ENCODE measurements at places on chromosomes 4 and X.

DNA sequence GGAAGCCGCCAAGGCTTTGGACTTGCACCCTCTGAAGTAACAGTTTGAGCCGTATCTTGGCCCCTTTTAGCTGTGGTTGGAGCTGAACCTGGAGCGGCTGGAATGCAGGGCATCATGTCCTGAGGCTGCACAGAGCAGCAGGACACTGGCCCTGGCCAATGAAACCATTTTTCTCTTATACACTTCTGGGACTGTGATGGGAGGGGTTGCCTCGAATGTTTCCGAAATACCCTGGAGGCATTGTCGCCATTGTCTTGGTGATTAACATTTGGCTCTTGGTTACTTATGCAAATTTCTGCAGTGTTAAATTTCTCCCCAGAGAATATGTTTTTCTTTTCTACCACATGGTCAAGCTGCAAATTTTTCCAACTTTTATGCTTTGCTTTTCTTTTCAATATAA is 137.2 kb downstream of the MAGEC1 start:
- DNase-seq = no peak

GRCh38 chr4:53614591-53614990 is 23.3 kb upstream of the LNX1 start:
- DNase-seq = no peak

DNA sequence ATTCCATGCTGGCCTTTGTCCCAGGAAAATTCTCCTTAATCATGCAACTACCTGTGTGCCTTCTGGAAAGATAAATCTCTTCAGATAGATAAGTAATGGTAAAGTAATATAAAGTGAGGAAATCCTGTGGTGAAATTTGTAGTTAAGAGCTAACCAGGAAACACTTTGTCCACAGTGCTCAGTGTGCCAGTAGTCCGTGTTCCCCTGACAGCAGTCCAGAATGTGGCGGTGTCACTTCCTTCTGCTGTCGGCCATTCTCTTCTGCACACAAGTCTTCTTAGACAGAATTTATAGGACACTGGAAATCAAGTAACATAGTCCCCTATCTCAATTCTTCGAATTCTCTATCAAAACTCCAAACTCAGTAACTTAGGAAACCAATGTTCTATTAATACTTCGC is 5.7 kb upstream of the CXXC4 start:
- DNase-seq = no peak

DNA sequence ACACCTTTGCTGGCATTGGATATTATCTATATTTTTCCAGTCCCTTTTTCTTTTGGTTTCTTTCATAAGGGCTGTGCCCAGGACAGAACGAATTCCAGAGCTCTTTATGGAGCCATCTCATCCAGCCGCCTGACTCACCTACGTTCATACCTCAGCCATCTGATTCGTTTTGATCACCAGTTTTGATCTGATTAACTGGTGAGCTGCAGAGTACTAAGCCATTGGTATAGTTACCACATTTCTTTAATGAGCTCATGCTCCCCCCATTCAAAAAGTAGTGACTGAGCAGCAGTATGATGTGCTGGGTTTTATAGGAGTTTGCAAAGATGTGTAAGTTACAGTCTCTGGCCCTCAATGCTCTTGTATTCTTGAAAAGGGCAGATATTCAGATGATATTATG is 43.0 kb upstream of the CDKN2AIP start:
- DNase-seq = no peak
